ENCODE measurements at places on chromosomes 12 and 14. TPM values are rescaled to one million over a fixed set of nuclear protein-coding genes. Genes with fewer than 3 reads are reported as not detected.

Gene ANO2
- polyA plus RNA-seq, result 1.1 TPM

- DNase-seq, result no peak
These were observed 28.2 kb downstream of the RAP1B start for GRCh38 chr12:68638721-68639395.

- peak; percentile 80 for DNase-seq
These were observed 59.4 kb downstream of the ZNF664 start for GRCh38 chr12:124032265-124032886.

GRCh38 chr14:63039866-63040265 is 5.4 kb downstream of the KCNH5 start:
- DNase-seq, result peak; percentile 46

GRCh38 chr14:75379246-75379929 is 48.4 kb upstream of the JDP2 start:
- DNase-seq, result no peak

Gene CCDC177
- polyA plus RNA-seq, result 1.5 TPM

Gene HOTAIR
- polyA plus RNA-seq, result not detected

Gene UNC79
- polyA plus RNA-seq, result 9.3 TPM

Gene OTX2
- not detected for polyA plus RNA-seq

Gene KRT74
- not detected for polyA plus RNA-seq

Gene IFNG-AS1
- not detected for polyA plus RNA-seq

DNA sequence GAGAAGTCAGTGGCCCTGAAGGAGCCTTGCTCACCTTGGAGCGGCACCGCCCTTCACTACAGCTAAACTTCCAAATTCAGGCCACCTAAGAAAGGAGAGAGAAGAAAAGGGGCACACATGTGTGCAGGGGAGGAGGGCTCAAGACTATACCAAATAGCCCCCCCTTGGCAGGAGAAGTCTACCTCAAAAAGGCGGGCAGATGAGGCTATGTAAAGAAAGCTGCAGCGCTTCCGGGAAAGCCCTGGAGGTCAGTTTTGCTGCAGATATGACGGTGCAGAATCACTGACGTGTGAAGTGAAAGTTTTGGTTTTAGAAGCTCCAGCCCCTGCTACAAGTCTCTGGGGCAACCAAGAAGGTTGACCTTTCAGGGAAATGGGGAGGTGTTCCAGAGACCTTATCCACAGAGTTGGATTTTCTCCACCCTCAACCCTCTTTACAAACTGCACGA is 48.2 kb upstream of the PNMA1 start:
- no peak for DNase-seq

GRCh38 chr12:50120521-50120920 is 8.5 kb downstream of the COX14 start:
- DNase-seq, result no peak

GRCh38 chr14:35296545-35296944 is 4.4 kb downstream of the PSMA6 start:
- peak; percentile 29 for DNase-seq

GRCh38 chr12:33357181-33357580 is 82.4 kb downstream of the SYT10 start:
- no peak for DNase-seq

Gene SLC38A2
- polyA plus RNA-seq, result 36.1 TPM

- no peak for DNase-seq
These were observed 69.4 kb downstream of the IRF2BPL start for GRCh38 chr14:76958980-76959710.

DNA sequence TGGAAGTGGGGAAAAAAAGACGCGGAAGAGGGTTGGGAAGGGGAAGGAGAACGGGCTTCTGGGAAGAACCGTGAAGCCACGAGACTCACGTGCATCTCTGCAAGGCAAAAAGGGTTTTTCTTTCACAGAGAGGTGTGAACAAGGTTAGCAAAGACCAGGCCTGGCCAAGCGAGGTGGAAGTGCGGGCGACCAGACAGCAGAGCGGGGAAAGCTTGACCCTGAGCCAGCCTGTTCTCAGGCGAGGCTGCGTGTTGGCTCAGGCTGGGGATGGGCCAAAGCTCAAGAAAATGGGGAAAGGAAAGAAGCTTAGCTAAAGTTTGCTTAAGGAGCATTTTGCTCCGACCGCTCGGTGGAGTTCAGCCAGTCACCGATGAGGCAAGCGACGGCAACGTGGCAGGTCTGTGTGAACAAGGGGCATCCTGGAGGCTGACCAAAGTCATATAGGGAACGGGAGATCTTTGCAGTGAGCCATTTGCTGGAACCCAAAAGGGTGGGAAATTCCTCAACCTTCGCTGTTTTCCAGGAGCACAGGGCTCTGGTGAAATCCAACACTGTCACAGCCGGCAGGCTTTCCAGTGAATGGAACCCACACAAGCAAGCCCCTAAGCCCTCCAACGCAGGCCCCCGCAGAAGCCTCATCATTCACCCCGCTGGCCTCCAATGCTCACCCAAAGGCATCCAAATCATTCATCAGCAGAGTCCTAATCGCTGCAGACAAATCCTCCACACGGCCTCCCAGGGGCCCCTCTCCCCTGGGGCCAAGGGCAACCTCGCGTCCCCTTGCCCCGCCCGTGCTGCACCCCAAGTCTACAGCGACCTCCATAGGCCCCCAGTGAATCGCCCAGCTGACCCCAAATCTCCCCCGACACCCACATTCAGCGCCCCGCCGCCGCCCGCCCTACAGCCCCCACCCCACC is 754 bp downstream of the ZNF605 start:
- peak; percentile 66 for DNase-seq

- no peak for DNase-seq
These were observed 37.1 kb upstream of the OR5AU1 start for GRCh38 chr14:21192875-21193535.

GRCh38 chr12:132761032-132761920 is at the start of gene ANKLE2:
Gene ANKLE2 (minus strand): TSS chr12:132761832. CDS start chr12:132761798, 34 bp downstream.
- DNase-seq, result peak; percentile 65

Gene PDE3A
- polyA plus RNA-seq, result 0.75 TPM

DNA sequence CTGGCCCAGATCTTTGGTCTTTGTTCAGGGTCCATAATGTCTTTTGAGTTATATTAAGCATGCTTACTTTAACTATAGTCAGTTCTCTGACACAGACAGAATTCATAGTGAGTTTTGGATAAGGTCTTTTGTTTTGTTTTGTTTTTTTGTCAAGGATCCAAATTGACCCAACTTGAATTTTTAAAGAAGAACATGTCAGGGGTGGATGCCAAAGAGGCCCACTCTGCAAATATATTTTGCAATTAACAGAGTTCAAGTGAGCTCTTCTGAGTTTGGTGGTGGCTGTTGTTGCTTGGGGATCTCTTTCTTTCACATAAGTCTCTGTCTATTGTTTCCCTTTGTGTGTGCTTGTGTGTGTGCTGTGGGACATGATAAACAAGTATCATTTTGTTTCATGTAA is 34.4 kb upstream of the PMCH start:
- DNase-seq, result no peak

DNA sequence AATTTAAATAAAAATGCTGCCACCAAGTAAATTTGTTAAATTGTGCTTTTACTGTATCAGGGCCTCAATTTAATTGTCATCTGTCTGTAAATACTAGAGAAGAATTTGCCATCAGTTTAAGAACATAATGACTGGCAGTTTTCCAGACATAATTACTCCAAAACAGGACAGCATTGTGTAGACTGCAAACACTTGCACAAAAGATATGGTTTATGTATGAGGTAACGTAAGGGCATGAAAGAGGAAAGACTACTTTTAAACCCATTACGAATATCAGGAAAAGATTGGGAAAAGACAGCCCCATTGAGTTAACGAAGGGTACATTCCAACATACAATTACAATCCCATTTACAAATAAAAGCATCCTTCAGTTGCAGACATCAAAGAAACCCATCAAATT is 59.8 kb upstream of the KRR1 start:
- DNase-seq, result peak; percentile 84

DNA sequence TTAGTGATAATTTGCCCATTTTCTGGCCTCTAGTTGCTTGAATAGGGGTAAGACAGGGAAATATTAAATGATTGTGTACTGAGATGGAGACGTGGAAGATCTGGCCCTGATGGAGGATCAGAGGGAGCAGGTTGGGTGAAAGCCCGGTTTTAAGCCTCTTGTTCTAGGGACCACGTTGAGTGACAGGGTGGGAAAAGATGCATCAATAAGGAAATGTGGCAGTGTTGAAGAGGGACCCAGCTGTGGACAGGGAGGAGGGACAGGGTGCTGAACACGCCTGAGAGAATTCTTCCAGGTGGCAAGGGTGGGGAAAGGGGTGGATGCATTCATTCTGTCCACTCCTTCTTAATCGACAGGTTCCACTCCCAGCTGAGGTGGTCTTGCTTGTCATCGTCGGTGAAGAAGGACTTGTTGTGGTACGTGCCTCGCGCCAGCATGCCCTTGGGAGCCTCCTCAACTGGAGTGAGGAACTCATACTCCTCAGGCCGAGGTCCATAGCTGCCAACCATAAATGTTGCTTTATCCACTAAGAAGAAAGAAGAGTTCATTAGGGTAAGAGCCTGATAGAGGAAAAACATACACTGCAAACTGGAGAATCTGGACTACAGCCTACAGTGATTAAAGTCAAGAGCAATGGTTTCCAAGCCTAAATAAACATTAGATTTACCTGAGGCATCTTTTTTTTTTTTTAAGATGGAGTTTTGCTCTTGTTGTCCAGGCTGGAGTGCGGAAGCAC is 4.0 kb upstream of the ERP27 start:
- no peak for DNase-seq

Gene PTCSC3
- polyA plus RNA-seq, result 2.2 TPM

Gene CCDC175
- polyA plus RNA-seq, result not detected

Data from brain (organoid and tissue), 16 donors.